ENCODE measurements at places on chromosomes 11 and 22. TPM values are rescaled to one million over a fixed set of nuclear protein-coding genes. Genes with fewer than 3 reads are reported as not detected.

DNA sequence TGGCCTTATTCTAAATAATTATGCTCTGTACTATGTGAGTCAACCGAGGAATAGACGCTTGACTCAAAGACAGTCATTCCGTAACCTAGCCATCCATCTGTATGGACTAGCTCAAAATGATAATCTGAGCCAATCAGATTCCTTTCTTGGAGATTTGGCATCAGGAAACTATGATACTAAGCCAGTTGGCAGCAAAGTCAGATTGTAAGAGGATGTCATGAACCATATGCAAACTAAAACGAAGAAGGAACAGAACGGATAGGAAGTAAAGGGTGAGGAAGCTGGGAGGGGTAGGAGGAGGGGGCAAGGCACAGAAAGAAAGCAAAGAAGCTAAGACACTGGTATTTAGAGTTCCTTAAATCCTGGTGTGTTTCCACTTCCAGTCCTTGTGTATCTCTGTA, 10.7 kb upstream of the SESN3 start:
- no peak for DNase-seq

GRCh38 chr11:416757-417621, 2.2 kb upstream of the SIGIRR start:
- DNase-seq, result peak; percentile 93

DNA sequence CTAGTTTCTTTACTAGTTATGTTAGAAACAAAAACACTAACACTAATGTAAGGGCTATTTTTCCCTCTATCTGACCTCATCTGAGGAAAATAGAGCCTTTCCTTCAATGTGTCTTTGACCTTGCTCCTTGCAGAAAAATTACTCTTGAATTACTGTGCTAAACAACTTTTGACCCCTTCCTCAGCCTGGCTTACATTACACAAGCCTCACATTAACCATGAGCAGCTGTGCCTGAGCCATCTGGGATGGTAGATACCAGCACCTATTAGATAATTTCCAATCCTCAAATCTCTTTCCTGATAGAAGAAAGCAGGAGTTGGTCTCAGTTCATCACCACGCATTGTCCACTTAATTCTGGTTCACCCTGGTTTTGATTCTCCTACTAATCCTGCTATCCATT, 134.4 kb upstream of the NCAM1 start:
- DNase-seq, result no peak

DNA sequence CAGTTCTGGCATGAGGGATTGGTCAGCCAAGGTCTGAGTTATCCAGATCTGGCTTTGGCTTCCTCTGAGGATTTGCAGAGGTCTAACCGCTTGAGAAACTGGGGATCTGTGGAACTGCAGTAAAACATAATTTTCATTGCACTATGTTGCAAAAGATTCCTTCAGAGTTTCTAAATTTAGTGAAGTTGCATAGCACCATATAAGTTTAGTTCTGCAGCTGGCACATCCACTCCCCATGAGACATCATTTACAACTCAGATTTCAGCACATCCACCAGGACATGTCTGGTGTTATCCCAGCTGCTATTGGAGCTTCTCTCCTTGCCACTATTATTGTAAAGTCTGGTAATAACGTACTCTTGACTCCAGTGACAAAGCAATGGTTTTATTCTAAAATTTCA, 181.5 kb downstream of the CWF19L2 start:
- DNase-seq, result no peak

DNA sequence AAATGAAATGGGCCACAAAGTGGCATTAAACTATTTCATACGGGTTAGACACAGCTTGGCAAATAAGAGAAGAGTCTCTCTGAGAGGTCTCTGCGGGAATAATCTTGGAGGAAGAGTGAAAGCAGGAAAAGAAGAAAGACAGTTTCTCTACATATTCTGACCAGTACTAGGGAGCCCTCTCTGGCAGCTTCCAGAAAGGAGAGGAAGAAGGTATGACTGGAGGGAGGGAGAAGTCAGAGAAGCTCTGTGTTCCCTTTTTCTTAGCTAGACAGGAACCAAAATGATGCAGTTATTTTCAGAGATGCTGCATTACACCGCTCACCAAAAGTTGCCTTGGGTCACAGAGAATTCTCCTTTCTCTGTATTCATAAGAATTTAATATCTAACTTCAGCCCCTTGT, 382.1 kb downstream of the KCNA4 start:
- peak; percentile 22 for DNase-seq

- DNase-seq, result no peak
Measured at GRCh38 chr11:27231530-27231929, 131.5 kb downstream of the CCDC34 start.

- peak; percentile 33 for DNase-seq
Measured at GRCh38 chr22:30490399-30490798, 15.1 kb downstream of the SEC14L4 start.

GRCh38 chr11:2088746-2089535, 50.2 kb downstream of the IGF2 start:
- peak; percentile 43 for DNase-seq

DNA sequence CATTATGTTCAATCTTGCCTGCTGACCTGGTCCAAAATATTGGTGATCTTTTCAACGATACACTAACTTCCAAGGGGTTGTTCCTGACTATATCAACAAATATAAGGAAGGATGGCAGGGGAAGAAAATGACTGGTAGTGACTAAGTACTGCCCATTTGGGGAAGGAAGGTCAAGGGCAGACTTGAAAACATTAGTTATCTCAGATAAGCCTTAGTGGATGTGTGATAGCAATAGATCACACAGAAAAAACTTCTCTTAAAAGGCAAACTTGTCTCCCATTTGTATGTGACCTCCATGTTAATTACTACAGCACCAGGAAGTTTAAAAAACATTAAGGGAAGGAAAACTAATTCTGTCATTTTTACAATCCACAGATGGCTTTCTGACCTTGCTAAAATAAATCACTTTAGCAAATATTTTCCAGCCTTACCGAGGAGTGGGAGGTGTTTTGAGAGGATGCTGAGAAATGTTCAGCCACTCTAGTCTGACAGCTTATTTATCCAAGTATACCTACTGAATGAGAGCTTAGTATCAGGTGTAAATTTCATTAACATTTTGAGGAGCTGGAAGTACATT, 88.2 kb upstream of the DDI1 start:
- no peak for DNase-seq

- no peak for DNase-seq
Measured at GRCh38 chr11:2205214-2205720, 33.7 kb upstream of the TH start.

DNA sequence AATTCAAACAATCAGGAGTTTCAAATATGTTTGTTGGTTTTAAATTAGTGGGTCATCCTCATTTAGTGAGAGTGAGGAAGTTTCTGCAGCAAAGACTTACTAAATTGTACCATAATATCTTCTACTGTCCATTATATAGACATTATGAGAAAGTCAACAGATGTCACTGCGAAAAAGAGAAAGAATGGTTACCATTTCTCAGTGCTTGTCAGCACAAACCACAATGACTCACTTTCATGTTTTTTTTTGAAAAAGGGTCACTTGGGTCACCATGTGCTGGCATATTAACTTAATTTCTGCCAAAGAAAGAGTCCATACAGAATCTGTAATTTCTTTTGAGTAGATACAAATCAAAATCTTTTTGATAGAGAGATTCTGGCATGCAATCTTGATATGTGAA, 924.6 kb upstream of the FAT3 start:
- no peak for DNase-seq

DNA sequence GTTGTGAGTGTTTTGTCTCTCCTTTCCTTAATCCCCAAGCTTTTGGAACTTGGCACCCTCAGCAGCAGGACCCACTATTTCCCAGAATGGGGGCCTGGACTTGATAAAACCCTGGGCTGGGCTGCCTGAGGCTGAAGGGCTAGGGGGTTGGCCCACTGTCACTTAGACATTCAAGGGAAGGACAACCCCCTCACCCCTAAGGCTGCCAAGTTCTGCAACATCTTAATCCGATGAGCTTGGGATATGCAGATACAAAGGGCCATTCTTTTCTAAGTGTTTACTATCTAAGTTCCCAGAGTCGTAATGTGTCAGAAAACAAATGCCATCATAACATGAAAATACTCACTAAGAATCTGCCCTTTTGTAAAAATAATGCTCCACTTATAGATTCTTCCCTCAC, 42.9 kb downstream of the IRAG1 start:
- DNase-seq, result no peak

DNA sequence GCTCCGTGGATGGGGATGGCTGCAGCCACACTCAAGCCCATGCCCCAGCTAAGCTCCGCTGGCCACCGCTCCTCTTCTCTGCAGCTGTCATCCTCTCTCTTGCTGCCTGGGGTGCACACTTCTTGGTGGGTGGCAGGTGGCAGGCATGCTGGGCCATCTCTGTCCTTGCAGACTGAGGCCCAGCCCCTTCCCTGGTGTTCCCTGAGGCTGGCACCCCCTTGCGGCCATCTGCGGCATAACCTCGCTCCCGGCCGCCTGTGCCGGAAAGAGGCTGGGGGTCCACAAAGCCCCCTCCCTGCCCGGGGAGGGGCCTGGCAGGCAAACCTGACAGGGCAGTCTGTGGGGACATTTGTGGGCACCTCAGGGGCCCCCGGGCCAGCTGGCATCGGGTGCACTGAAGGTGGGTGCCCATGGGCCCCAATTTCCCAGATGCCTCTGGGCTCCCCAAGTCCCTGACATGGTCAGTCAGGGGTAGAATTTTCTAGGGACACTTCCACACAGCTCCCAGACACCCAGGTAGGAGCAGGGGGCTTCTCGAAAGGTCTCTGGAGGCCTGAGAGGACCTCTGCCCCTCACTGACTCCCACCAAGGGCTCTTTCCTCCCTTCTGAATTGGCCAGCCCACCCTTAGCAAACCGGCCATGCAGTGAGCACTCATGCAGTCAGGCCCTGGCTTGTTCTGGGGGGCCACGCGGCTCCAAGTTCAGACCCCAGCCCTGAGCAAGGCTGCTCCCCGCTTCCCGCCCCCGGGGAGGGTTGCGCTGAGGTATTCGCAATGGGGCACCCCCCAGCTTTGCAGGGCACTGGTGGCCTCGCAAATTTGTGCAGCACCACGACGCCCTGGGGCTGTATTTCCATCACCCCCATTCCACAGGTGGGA, 23.5 kb upstream of the TH start:
- peak; percentile 76 for DNase-seq

GRCh38 chr22:27580311-27580897, 221.2 kb downstream of the MN1 start:
- no peak for DNase-seq

DNA sequence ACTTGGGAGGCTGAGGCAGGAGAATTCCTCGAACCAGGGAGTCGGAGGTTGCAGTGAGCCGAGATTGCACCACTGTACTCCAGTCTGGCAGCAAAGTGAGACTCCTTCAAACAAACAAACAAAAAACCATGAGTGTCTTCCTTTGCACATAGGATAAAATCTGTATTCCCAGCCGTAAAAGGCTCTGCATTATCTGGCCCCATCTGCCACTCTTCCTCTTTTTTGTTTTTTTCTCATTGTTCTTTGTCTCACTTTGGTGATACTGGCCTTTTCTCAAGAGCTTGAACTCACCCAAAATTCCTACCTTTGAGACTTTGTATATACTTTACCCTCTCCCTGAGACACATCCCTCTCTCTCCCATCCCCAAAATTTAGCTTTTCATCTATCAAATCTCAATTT, 17.6 kb downstream of the FDX1 start:
- DNase-seq, result no peak

DNA sequence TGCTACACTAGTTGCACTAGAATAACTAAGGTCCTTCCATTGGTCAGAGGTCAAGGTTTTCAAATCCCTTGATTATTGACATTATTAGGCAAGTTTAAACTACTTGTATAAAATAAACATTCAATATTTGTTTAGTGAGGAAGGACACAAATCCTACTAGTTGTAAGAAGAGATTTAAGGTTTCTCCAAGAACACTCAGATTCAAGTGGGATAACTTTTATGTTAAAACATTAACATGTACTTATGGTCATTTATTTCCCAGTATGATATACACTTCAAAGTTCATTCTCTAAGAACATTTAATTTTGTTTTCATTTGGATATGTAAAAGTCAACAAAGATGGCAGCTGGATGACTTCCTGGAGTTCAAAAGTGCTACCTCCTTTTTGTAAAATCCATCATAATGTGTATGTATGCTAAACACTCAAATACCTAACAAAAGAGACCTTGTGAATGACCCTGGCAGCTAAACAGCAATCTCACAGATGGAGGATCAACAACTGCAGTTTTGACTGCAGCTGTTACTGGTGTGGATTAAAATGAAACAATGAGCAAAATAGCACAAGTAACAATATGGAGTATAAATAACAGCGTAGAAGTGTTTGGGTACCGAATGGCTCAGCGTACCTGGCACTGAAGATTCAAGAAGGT, 1.5 kb downstream of the CCDC90B start:
- no peak for DNase-seq

- peak; percentile 8 for DNase-seq
Measured at GRCh38 chr11:97033178-97033577, 643.4 kb downstream of the JRKL start.

DNA sequence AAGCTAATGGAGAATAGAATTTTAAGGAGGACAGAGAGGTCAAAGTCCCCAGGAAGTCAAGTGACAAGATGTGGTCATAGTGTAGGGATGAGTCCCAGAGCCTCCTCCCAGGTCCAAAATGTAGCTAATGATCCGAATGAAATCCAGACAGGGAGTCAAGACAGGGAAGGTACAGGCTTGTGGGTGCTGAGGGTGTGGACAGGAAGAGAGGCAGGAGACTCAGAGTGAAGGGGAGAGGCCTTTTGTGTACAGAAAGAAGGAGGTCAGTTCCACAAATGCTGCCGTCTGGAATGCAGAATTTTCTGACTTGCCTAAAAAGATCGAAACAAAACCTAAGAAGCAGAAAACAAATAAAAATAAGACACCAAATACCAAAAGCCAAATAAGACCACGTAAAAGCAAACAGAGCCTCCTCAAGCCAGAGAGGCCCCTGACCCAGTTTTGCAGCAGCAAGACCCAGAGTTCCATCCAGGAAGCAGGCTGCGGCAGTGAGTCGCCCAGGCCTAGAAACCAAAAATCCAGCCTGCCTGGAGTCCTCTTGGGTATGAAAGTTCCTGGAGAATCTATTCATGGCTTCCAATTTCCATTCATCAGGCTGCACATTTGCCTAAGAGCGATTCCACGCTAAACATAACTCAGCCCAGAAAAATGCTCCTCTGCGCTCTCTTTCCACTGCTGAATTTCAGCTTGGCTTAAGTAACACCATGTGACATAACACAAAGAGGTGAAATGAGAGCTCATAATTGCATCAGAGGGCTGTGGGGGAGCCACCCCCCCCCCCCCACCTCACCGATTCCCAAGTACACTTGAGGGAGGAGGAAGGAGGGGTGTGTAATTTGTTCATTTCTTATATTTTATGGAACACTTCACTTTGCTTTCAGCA, 71.2 kb downstream of the KIRREL3 start:
- DNase-seq, result no peak

The TRIM51 gene
- total RNA-seq, result not detected

The CNTF gene
- total RNA-seq, result 1.8 TPM

The SYT9 gene
- total RNA-seq, result 2.7 TPM

The MAPK1 gene
- 77.5 TPM for total RNA-seq

The LRP4 gene
- 18.4 TPM for total RNA-seq

The JAML gene
- total RNA-seq, result 0.12 TPM
